Effector CD8-positive, alpha-beta T cell (primary cell): ENCODE measurements at places on chromosomes 16 and 17.

DNA sequence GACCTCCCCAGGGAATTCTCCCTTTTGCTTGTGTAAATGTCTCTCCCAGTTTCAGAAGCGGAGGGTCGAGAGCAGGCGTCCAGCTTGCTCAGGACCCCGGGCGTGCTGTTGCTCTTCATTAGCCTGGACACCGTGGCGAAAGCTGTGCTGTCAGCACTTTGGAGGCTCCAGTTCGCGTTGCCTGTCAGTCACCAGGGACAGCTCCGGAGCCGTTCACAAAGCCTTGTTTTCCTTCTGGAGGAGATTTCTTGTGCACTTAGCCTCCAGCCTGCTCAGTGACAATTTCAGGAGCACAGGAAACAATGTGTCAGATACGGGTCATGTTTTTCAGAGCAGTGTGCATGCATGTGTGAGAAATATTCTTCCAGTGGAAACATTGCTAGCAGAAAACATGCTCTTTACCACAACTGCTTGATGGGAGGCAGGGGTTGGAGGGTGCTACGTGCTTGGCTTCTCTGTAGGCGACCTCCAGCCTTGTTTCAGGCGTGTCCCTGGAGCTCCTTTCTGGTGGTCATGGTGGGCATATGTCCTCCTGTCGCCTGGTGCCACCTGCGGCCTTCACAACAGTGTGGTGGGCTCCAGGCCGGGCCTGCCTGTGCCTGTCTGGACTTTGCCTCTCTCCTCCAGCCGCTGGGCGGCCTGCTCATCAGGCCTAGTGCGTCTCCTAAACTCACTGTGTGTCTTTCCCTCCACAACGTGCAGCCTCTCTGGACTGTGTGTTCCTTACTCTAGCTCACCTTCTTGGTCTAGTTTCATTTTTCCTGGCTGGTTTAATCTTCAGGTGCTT lies 29.0 kb downstream of the ZNF750 start:
- DNase-seq = no peak

DNA sequence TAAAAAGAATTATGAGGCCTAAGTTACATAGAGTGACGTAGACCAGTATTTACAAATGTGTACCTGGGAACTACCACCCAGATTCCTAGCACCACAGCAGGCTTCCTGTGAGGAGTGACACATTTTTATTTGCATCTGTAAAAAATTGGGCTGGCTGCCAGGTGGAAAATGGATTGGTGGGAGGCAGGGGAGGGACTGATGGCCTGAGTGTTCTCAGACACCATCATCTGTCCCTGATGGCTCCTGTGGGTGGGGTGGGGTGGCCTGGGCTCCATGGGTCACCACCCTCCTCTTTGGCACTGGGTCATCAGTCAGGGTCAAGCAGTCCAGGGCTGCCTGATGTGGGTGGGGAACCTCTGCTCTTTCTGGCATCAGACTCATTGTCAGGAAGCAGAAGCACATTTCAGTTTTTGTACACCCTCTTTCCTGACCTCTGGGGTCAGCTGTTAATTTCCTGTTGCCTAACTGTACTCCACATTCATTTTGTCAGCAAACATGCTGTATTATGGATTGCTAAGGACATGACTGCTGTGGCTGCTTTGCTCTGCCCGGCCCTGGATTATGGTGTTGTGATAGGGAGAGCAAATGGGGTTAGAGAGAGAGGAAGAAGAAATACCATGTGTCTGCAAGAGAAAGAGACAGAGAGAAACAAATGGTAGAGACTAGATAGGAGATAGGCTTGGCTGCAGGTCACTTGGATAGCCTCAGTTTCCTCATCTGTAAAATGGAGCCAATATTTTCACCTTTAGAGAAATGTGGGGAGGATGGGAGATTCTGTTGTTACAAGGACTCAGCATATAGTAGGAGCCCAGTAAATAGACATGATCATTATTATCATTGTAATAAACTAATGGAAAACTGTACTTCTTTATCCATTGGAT lies 11.6 kb upstream of the MFAP4 start:
- DNase-seq = no peak

DNA sequence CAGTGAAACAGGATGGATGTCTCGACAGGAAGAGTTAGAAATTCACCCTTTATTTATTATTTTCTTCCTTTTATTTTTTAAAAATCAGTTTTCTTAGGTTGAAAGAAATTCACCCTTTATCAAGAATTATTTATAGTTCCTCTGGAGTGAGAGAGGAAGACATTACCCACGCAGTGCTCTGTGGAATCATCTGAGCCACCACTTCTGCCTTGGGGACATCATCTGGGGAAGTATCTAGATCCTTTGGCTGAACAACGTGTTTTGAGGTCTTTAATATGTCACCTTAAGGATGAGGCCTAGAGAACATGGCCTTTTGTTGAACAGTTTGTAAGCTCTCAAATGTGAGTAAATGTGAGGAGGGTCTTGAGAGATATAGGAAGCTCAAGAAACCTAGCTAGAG lies 183.3 kb downstream of the UTP18 start:
- DNase-seq = no peak

DNA sequence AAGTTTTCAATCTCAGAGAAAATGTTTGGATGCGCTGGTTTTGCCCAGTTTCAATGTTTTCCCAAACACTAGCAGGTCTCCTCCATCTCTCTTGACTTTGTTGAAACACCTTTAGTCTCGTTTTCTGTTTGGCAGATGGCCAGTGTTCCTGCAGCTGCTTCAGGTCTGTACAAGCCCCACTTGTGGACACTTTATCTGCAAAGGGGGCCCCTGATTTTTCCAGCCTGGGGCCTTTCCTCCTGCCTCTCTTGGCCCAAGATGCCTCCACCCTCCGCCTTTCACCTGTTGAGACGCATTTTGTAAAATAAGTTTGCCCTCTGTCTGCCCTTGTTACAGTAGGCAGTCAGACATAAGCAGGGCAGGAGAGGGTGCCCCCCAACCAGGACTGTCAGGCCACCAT lies 21.8 kb upstream of the PRM1 start:
- DNase-seq = no peak

- no peak for DNase-seq
These were observed 2.9 kb downstream of the KRT39 start for GRCh38 chr17:40963838-40964237.

DNA sequence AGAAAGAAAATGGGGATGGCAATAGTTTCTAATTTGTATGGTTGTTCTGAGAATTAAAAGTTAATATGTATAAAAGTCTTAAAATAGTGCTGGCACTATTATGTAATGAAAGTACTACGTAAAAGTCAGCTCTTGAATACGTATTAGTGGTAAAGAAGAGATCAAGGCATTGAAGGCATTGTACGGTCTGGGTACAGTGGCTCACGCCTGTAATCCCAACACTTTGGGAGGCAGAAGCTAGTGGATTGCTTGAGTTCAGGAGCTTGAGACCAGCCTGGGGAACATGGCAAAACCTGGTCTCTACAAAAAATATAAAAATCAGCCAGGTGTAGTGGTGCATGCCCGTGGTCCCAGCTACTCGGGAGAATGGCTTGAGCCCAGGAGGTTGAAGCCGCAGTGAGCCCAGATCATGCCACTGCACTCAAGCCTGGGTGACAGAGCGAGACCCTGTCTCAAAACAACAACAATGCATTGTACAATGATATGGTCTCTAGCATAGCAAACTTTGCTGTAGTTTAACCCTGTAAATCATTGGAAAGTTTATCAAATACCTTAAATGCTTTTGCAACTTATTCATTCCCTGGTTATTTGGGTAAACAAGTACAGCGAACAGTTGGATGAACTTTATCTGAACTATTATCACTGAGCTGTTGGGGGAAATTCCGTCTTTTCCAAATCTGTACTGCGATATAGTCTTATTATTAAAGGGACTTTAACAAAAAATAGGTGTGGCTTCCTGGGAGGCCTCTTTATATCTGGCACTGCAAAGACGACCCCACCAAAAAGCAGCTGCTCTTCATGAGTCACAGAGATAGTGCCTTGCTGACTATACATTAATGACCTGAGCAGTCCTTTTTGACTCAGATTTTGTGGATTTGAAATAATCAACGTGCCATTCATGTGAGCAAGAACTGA lies 73.6 kb downstream of the GPRC5B start:
- DNase-seq = no peak

DNA sequence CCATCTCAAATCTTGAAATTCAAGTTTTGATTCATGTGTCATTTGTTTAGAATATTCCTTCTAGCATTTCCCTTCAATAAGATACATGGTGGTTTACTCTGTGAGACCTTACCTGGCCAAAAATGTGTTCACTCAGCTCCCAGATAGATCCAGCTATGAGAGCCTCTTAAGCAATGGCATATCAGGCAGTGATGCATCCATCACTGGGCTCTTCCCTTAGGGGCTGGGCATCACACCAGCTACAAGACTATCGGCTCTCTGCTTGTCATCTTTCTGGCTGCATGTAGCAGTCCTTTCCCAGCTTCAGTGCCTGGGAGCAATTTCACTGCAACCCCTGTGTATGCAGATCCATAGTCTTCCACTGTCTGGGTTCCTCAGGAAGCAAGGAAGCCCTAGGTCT lies 40.6 kb downstream of the GOSR1 start:
- DNase-seq = no peak
